NCI-H2029 (cell line): ENCODE measurements at places on chromosomes 4 and X.

GRCh38 chr4:41728573-41728913 is 20.0 kb downstream of the PHOX2B start:
- DNase-seq, result no peak

DNA sequence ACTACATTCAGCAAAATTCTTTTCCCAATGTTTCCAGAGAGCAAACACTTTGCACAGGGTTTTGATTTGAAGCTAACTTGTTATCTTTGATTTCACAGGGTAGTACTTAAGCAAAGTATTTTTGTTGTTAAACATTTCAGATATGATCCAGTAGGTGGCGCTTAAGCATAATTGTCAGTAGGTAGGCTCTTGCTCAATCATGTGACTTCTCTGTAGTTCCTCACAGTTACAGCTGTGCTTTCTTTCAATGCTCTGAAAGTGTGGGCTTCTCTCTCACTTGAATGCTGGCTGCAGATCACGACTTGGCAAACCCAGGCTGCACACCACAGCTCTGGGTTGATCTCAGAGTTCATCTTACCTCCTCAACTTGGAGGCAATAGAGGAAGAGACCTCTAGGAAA is 1016.5 kb downstream of the SH3BGRL start:
- DNase-seq, result no peak

DNA sequence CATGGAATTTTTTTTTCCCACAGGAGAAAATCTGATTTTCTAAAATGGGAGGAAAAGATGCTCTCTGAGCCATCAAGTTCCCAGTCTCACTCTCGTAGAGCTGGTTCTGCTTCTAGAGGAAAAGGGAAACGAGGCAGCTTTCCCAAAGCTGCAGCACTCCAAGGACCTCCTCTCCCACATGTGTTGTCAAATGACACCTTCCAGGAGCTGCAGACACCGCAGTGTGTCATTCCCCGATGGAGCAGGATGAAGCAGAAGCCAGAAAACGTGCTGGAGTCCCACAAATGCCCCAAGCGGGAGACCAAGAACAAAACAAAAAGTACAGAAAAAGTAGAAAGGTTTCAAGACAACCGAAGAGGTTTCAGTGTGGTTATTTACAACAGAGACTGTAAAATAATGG is 348.1 kb downstream of the ARHGAP10 start:
- no peak for DNase-seq

- no peak for DNase-seq
Observed at GRCh38 chrX:80513625-80514024, 93.4 kb downstream of the TENT5D start.
